Activated T-helper 2 cell treated with anti-CD3 and anti-CD28 coated beads, Interferon-gamma antibody, Interleukin-2, Interleukin-4, amounts not matched to agents 10 μg/mL and 5 μg/mL and 100 μg/mL, durations not matched to agents 14 hours and 24 hours and 36 hours (primary cell): ENCODE measurements at places on chromosomes 7 and 10. TPM values are rescaled to one million over a fixed set of nuclear protein-coding genes. Genes with fewer than 3 reads are reported as not detected.

GRCh38 chr7:13257661-13258060 is 570.2 kb downstream of the ARL4A start:
- H3K27me3 ChIP-seq, result no peaks in the 10 kb centered on the region
- H3K4me1 ChIP-seq, result no peaks in the 10 kb centered on the region
- H3K27ac ChIP-seq, result no peak overlapping the region

GRCh38 chr10:49025347-49025983 is 85.8 kb upstream of the LRRC18 start:
- H3K4me3 ChIP-seq, result no peak overlapping the region
- peaks cover 11% of the 10 kb centered on the region for H3K27me3 ChIP-seq
- no peak for DNase-seq
- no peak overlapping the region for H3K27ac ChIP-seq
- no peaks in the 10 kb centered on the region for H3K4me1 ChIP-seq
- no peaks in the 10 kb centered on the region for H3K36me3 ChIP-seq

GRCh38 chr10:94178475-94179253 is 184.1 kb downstream of the NOC3L start:
- no peaks in the 10 kb centered on the region for H3K4me1 ChIP-seq
- no peak for DNase-seq
- no peak overlapping the region for H3K4me3 ChIP-seq

Gene HOGA1
- not detected in 2 replicates for total RNA-seq
